ENCODE measurements at places on chromosomes 12 and 14. TPM values are rescaled to one million over a fixed set of nuclear protein-coding genes. Genes with fewer than 3 reads are reported as not detected.

Gene EGLN3
- total RNA-seq = 38.4 TPM

Gene PLCZ1
- not detected for total RNA-seq

Gene PPP4R4
- total RNA-seq = 35.5 TPM

Gene WSCD2
- total RNA-seq = not detected

Gene ACSS3
- 24.4 TPM for total RNA-seq

Gene GPR137C
- 2.7 TPM for total RNA-seq

Gene PTPN6
- 0.18 TPM for total RNA-seq

Gene TMEM179
- total RNA-seq = not detected

GRCh38 chr14:32397861-32398640, 69.0 kb downstream of the AKAP6 start:
- H3K4me1 ChIP-seq = peaks cover 7% of the 10 kb centered on the region
- H3K4me3 ChIP-seq = no peak overlapping the region
- no peaks in the 10 kb centered on the region for H3K27me3 ChIP-seq
- peak; percentile 31 for DNase-seq
- no peaks in the 10 kb centered on the region for H3K36me3 ChIP-seq

GRCh38 chr14:82113710-82114109, 580.1 kb upstream of the SEL1L start:
- no peak overlapping the region for H3K27ac ChIP-seq
- H3K36me3 ChIP-seq = no peaks in the 10 kb centered on the region
- no peaks in the 10 kb centered on the region for H3K4me1 ChIP-seq
- H3K27me3 ChIP-seq = no peaks in the 10 kb centered on the region
- no peak overlapping the region for H3K4me3 ChIP-seq
- no peak for DNase-seq

DNA sequence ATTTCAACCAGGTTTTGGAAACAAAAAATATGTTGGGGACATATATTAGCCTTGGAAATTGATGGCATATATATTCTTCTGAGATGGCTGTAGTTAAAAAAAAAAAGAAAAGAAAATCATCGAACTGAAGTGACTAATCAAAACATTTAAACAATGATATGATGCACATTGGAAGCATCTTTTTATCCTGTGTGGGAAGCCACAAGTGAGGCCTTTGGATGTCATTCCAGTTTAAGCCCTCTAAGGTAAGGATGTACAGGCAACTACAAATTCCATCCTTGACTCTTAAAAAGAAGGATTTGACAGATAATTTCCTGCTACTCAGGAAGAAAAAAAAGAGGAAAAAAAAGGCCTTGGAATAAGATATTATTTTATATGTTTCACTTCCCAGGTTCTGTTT, 9.6 kb upstream of the PTPRB start:
- H3K4me3 ChIP-seq = no peak overlapping the region
- H3K36me3 ChIP-seq = no peaks in the 10 kb centered on the region
- H3K27ac ChIP-seq = peak overlapping the region; percentile 82
- H3K4me1 ChIP-seq = peaks cover 34% of the 10 kb centered on the region
- no peaks in the 10 kb centered on the region for H3K27me3 ChIP-seq
- DNase-seq = no peak

DNA sequence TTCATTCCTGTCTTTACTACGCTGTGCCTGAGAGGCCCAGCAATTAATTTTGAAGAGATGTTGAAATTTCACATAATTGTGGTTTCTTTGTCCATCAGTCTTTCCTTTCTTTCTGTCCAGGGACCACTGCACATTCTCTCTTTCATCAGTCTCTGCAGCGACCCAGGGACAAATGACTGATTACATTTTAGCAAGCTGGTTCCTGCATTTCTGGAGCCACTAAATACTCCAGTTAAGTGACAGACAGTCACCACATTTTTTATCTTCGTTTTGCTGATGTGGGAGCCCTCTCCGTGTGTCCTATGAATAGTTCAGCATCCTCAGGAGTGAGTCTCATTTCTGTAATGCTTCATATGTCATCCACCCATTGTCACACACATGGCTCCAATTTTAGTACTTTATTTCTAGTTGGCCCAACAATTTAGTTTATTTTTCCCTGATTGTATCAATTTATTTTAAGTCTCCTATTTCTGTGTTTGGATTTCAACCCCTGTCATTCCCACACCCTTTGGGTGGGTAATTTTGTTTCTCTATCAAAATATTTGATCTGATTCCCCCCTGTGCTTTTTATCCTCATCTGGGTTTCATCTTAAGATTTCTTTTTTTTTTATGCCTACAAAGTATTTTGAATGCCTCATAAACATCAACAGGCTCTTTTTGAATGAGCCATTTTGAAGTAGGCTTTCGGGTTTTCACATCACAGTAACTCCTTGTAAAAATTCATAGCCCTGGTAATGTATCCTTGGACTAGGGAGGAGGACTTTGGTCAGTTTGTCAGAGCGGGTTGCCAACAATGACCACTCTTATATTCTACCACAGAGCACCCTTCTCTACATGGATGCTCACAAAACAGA, 1196.5 kb downstream of the GALC start:
- no peak for DNase-seq
- no peak overlapping the region for H3K27ac ChIP-seq
- H3K4me3 ChIP-seq = no peak overlapping the region
- H3K36me3 ChIP-seq = no peaks in the 10 kb centered on the region
- H3K4me1 ChIP-seq = no peaks in the 10 kb centered on the region

DNA sequence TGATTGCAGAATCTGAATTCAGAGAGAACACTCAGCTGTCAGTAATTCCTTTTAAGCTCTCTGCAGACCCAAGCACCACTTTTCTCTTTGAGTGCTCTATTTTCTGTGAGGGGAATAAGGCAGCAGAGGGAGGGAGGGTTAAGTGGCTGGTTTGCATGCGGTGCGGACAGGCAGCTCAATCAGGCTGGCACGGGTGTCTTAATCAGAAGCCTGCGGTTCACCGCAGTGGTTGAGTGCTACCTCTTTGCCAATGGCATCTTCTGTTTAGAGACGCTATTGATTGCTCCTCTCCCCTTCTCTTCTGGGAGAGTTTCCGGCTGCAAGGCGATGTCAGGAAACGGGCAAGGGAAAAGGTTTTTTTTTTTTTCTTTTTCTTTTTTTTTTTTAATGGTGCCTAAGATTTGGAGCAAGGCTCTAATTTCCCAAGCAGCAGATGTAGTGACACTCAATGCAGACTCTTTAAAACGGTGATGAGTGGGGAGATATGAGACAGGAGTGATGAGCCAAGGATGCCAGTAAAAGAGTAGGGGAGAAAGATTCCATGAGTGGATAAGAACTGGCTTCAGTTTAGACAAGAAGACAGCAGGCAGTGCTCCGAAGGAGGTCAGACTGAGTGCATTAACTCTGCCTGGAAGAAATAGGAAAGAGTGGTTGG, 533.7 kb upstream of the SEL1L start:
- no peaks in the 10 kb centered on the region for H3K4me1 ChIP-seq
- DNase-seq = no peak
- H3K27me3 ChIP-seq = no peaks in the 10 kb centered on the region
- H3K4me3 ChIP-seq = no peak overlapping the region

DNA sequence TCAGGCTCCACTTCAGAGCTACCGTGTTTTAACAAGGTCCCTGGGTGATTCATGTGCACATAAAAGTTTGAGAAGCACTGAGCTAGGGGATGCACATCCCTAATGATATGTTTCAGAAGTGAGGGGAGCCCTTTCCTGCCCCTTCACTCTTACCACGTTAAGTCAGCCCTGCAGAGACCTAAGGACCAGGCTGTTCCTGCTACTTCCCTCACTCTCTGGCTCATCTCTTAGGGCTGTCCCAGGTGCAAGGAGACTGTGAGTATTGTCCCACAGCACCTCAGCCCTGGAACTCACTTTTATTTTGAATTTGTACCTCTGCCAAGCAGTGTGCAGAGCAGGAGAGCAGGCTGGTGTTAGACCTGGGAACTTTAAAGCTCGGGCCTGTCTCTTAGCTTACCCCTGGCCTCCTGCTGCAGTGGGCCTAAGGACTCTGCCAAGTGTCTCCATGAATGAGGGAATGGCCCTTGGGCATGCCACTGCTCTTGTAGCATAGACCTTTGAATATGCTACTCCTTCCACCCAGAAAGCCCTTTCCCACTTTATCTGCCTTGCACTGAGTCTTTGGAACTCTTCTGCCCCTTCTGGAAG, 11.0 kb upstream of the SUSD6 start:
- H3K27ac ChIP-seq = no peak overlapping the region
- H3K4me3 ChIP-seq = no peak overlapping the region
- no peak for DNase-seq
- no peaks in the 10 kb centered on the region for H3K27me3 ChIP-seq
- H3K36me3 ChIP-seq = no peaks in the 10 kb centered on the region

DNA sequence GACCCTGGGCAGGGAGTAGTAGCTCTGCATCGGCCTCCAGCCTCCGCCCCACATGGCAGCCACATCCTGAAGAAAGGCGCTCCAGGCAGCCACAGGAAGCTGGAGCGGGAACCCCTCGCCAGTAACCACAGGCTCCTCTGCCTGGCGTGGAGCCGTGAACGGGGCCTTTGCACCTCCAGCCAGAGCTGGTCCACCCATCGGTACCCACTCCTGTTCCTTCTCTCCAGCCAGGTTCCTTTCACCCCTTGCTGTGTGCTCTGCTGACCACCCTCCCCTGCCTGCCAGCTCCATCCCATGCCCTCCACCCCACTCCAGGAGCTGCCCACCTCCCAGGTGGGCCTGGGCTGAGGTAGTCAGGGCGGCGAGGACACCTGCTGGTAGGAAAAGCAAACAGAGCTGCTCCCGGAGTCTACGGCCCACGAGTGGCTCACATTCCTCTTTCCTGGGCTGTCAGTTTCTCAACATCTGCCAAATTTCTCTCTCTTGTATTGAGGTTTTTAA, 2.7 kb downstream of the TGFB3 start:
- H3K27me3 ChIP-seq = 0 out of 2 replicates have a peak, but pooled peaks cover 3% of the 10 kb centered on the region

Measured in SJCRH30 (cell line).